ENCODE measurements at places on chromosomes 6 and 20.
A peak's percentile ranks its signal among the peaks of the same experiment; 100 is the strongest.

DNA sequence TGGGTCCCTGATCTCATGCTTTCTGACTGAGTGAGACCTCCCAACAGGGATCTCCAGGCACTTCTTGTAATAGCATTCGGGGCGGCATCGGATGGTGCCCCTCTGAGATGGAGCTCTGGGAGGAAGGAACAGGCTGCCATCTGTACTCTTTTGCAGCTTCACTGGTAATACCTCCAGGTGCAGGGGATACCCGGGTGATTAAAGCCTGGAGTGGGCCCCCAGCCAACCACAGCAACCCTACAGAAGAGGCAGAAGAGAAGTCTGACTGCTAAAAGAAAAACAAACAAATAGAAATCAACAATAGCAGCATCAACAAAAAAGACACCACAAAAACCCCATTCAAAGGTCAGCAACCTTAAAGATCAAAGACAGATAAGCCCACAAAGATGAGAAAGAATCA is 19.1 kb upstream of the PGK2 start:
- no peak for DNase-seq

DNA sequence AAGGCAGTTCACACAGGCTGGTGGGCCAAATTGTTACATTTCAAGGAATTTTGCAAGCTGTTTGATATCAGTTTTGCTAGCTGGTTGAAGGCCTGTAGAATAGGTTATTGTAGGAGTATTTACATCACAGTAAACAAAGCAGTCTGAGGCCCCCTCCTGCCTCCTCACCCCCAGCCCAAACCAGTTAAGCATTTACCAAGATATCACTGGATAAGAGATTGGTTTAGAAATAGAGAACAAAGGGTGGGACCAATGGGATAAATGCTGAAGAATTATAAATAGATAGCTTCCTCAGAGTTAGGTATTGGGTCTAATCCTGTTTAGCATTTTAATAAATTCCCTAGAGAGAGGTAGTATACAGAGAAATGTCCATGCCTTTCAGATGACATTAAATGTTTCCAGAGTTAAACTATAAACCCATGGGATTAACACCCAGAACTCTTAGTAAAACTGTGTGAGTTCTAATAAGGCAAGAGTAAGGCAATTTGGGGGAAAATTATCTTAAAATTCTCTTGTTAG is 2.3 kb upstream of the PHACTR2 start:
- DNase-seq, result no peak

DNA sequence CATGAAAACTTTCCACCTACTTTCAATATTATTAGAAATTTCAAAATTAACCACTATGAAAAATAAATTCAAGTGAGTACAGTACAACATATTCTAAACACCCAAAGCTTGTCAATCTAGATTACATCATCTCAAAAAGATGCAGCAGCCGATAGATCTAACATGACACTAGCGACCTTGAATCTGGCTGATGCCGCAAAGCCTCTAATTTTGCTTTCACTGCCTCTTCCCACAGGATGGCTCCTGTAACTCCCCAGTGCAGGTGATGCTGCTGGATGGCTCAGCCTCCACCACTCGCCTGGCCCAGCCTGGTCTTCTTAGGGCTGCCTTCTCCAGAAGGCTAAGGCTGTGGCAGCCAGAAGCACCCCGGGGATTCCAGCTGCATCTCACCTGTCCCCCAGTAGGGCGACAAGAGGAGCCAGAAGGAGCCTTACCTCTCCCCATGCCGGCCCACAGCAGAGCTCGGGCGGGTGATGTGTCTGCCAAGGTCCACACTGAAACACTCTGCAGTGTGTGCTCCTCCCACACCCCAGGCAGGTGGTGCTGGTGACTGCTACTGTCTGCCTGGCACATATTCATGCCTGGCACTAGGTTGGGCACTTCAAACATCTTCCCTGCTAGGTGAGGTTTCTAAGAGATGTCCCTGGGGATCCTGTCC is 82.1 kb downstream of the SLC23A2 start:
- no peak for DNase-seq

DNA sequence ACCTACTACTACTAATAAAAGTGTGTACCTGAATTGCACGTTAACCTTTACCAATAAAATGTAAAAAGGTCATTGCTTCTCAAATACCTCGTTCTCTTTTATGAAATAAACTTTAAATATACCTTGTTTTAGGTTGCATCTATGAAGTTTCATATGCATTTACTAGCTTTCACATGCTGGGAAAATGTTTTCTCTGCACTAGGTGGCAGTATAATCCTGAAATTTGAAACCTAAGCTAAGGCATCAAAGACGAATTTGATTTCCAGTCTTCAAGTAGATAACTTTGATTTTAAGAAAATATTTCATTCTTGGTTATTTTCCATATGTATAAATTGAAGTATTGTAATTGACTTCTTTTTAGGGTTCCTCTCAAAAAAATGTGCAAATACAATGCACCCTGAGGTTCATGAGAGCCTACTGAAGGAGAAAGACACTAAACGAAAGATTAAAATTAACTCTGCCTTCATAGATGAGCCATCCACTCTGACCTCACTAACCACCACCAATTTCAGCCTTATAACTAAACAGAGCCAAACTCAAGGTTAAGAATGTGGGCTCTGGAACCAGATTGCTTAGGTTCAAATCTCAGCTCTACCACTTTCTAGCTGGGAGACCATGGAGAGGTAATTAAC is 7.3 kb upstream of the COL9A1 start:
- DNase-seq, result no peak

GRCh38 chr6:75130784-75131183 is 75.1 kb downstream of the COL12A1 start:
- DNase-seq, result no peak

DNA sequence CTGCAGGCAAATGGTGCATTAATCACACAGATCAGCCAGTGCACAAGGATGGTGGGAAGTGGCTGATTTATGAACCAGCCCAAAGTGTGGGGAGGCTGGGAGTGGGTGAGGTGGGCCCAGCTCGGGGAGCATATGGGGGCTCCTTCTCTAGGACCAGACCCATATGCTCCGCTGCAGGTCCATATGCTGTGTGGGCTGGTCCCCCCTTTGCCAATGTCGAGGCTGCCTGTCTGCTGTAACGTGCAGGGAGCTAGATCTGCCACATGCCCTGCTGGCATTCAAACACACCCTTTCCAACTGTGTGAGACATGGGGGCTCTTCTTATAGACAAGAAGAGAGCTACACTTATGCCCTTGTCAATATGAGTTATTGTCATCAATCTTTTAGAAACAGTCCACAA is 566.3 kb downstream of the DHX35 start:
- no peak for DNase-seq

DNA sequence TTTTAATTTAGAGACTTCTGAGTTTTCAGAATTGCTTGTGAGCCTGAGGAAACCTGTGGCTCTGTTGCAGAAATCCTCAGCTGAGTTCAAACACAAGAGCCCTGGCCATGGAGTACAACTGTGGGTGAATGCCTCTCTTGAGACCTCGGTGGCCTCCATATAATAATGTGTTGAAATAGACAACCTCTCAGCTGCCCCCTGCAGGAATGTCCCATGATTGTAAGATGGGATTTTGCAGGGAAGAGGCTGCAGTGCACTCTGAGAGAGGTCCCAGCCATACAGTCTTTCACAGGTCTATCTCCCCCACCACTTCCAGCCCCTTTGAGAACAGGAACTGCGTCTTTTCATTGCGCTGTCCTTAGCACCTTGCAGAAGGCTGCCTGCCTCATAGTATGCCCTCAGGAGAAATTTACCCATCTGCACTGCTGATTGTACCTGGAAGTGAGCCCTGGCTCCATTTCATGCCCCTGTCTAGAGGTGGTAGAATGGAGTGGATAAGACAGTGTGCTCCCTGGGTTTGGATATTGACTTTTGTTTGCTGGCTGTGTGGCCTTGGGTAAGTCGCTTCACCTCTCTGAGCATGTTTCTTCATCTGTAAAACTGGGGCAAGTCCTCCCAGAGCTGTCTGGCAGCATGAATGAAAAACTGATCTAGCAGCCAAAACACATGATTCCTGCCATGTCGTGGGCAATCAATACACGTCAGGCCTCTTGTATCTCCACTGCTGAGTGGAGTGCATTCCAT is 16.8 kb upstream of the CDH22 start:
- DNase-seq, result no peak

DNA sequence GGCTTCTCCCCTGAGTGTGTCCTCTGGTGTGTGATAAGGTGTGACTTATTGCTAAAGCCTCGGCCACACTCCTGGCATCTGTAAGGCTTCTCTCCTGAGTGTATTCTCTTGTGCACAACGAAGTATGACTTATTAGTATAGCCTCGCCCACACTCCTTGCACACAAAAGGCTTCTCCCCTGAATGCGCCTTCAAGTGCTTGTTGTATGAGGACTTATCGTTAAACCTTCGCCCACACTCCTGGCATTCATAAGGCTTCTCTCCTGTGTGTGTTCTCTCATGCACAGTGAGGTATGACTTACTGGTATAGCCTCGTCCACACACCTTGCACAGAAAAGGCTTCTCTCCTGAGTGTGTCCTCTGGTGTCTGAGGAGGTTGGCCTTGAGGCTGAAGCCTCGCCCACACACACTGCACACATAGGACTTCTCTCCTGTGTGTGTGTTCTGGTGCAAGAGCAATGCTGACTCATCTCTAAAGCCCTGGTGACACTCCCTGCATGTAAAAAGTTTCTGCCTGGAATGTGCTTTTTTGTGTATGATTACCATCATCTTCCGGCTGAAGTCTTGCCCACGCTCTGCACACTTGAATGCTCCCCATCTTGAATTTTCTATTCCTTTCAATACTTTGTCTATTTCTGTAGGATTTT is 20.4 kb downstream of the ZNF337 start:
- DNase-seq, result no peak

DNA sequence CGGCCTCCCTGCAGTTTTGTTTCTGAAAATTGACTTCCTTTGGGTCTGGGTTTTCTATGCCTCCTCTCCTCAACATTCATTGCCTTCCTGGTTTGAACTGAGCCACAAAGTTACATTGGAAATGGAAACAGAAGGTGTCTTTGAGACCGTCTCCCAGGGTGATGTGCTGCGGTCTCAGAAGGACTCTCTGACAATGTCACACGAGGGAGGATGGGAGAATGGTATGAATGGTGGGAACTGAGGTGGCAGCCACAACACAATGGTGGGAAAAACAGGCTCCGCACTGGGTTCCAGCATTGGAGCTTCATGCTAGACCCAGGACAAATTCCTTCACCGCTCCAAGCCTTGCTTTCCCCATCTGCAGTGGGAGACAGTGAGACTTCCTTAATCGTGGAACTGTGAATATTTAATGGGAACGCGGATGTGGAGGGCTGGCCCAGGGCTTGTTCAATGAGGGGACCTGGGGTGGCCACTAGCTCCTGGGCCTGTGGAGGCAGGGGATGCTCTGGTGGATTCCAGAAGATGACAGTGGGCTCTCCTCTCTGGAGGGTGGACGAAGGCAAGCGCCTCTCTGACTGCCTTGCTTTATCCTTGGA is 73.9 kb downstream of the KCNB1 start:
- DNase-seq, result no peak

GRCh38 chr6:43464337-43464736 is 9.0 kb upstream of the DLK2 start:
- no peak for DNase-seq

DNA sequence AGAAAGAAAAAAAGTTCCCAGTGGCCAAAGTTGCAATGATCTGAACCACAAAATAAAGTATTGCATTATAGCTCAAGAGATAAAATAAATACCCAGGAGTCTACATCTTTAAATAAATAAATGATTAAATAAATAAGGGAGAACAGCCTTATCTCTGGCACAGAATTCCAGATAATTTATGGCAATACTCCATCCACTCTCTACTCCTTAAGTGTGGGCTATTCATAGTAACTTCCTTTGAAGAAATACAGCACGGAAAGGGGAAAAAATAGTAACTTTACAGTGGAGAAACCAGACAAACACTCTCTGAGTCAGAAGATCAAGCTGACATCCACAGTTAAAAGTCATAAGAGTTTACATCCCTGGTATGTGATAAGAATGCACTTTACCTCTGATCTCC is 11.6 kb downstream of the AURKA start:
- no peak for DNase-seq

GRCh38 chr6:18585032-18585573 is 198.0 kb downstream of the RNF144B start:
- DNase-seq, result peak; percentile 50

DNA sequence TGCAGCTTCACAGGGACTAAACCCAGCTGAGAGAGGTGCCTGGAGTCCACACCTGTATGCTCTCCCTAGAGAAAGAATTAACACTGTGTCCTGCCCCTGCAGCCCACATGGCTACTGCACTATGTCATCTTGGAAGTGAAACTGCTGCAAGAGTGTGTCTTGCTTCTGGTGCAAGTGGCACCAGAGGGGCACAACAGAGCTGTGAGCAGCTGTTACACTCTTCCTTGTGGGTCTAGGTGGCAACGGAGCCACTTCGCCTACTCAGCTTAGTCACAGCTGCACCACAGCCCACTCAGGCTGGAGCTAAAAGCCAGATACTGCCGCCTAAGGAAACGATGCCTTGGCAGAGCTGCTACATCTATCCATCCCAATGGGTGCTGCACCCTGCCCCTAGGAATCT is 391.4 kb downstream of the COL12A1 start:
- no peak for DNase-seq

- peak; percentile 21 for DNase-seq
Measured at GRCh38 chr6:23650676-23651075, 475.3 kb upstream of the NRSN1 start.

DNA sequence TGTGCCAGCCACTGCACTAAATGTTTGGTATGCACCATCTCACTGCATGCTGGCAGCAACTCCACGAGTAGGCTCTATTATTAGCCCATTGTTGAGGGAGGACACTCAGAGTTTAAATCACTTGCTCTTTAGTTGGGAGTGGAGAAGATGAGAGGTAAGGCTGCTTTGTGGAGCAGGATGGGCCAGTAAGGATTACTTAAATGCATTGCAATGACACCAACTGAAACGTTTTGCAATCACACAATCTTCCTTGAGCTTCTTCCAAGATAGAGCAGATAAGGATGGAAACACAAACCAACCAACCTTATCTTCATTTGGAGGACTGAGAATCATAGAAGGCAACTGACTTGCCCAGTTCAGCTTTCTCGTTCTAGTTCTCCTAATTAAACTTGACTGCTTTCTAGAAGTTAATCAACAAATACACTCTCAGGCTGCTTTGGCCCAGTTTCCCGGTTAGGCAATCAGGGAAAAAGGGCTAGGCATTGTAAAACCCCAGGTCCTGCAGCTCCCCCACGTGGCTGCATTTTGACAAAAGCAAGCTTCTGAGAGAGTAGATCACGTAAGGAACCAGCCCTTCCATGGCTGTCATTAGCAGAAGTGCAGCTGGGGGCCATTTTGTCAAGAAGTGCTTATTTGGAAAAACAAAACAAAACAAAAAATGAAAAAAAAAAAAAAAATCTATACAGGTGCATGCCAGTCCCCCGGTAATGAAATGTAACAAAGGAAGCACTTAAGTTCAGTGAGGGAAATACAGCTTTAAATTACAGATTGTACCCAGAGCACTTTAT is 130.6 kb downstream of the BCAS1 start:
- DNase-seq, result peak; percentile 89
